ENCODE measurements at places on chromosomes 3 and 15. TPM values are rescaled to one million over a fixed set of nuclear protein-coding genes. Genes with fewer than 3 reads are reported as not detected.

DNA sequence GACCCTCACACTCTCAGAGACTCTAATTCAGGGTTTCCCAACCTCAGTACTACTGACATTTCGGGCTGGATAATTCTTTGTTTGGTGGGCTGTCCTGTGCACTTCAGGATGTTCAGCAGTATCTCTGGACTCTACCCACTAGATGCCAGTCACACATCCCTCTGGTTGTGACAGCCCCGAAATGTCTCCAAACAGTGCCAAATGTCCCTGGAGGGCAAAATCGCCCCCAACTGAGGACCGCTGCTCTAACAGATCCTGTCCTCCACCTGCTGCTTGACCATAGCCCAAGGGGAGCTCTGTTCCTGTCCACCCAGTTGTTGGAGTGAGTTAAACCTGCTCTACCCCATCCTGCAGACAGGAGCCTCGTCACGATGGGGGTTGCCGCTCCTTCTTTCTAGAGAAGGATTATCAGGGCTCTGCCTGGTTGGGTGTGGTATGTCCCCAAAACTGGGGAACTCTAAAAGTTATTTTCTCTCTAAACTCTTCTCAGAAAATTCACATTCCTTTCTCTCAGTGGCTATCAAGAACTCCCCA is 85.6 kb upstream of the PSMD6 start:
- DNase-seq, result no peak

GRCh38 chr15:86540840-86541467 is 461.3 kb downstream of the AGBL1 start:
- DNase-seq, result no peak

Gene SCN5A
- total RNA-seq, result 0.17 TPM

DNA sequence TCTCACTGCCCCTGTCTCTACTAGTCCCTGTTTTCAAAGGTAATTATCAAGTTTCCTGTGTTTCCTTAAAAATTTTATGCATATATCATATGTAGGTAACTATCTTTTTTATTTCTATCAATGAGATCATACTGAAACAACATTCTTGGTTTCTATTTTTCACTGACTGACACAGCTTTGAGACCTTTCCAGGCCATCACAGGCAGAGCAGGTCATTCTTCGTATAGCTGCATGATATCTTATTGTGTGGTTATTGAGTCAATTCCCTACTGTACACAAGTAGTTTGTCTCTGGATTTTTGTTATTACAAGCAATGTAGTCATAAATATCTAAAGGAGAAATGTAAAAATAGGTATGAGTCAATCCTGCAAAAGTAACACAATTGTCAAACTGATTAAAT is 169.6 kb downstream of the CFAP20DC start:
- no peak for DNase-seq

DNA sequence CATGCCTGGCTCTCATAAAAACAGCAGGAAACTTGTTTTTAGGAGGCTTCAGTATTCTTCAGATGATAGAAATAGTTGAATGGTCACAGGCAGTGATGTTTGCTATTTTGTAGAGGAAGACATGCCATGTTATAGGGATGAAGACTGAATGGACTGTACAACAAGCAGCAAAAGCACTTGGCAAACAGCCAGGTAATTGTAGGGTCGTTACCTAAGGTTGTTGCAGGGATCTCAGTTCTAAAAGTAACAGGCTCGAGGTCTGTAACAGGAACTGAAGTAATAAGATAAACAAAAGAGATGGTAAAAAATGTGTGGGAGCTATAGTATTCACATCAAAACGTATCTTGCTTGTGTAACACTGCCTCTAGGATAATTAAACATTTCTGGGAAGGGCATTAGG is 116.3 kb downstream of the TFG start:
- no peak for DNase-seq

- DNase-seq, result no peak
Observed at GRCh38 chr3:37308247-37308646, 133.9 kb upstream of the LRRFIP2 start.

DNA sequence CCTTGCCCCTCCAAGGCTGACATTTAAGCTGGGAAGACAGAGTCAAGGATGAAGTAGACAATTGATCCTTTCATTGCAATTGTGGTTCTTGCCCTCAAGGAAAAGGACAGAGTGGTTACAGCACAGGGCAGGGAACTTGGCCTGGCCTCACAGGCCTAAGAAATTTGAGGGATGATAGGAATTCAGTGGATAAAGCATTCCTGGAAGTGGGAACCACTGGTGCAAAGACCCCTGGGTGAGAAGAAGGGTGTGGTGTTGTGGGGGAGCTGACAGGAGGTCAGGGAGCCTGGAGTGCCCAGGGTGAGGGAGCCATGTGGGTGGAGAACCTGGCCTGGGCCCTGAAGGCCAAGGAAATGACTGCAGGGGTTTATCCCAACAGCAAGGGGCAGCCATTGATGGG is 287.4 kb downstream of the UACA start:
- no peak for DNase-seq

Gene RCN2
- total RNA-seq, result 104 TPM

- DNase-seq, result no peak
Observed at GRCh38 chr3:71366988-71367604, 216.4 kb downstream of the FOXP1 start.

- DNase-seq, result no peak
Observed at GRCh38 chr3:132464066-132464465, 46.8 kb downstream of the DNAJC13 start.

GRCh38 chr3:100682056-100682853 is 27.0 kb upstream of the TFG start:
- peak; percentile 15 for DNase-seq

GRCh38 chr3:69142090-69142489 is 19.7 kb upstream of the LMOD3 start:
- no peak for DNase-seq
